Stimulated activated CD4-positive, alpha-beta T cell treated with anti-CD3 and anti-CD28 coated beads, Interleukin-2, amount 100 ng/mL, for 48 hours (primary cell): ENCODE measurements at places on chromosomes 11 and 22.

GRCh38 chr22:24146194-24146616, 35.1 kb upstream of the SUSD2 start:
- no peak for DNase-seq

DNA sequence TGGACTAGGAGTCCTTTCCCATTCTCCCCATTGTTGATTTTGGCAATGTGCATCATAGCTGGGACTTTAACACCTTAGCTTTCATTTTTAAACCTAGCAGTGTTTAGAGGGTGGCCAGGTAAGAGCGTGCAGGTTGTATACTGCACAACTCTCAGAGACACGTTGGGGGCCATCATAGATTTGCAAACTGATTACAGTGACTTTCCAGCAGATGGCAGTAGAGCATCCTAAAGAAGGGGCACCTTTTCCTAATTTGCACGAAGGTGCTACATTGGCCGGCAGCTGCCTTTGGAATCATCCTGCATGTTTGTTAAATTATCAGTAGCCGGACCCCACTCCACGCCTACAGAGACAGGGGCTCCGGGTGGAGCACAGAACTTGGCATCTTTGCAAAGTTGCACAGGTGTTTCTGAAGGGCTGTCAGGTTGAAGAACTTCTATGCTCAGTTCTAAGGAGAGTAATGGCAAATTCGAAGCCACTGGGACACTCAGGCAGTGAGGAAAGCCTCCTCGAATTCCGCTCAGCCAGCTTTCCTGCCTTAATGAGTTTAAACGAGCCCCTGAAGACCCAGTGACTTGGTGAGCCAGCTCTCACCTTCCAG, 7.7 kb downstream of the LHFPL7 start:
- peak; percentile 25 for DNase-seq

- no peak for DNase-seq
Observed at GRCh38 chr11:115257678-115258077, 246.5 kb downstream of the CADM1 start.

GRCh38 chr11:4388221-4388620, 5.3 kb downstream of the TRIM21 start:
- DNase-seq, result no peak

GRCh38 chr22:37636186-37636948, 3.1 kb upstream of the SH3BP1 start:
- no peak for DNase-seq

- no peak for DNase-seq
Observed at GRCh38 chr11:62707277-62707861, at the start of the genes BSCL2 and GNG3. Gene BSCL2 (minus strand): TSS chr11:62707424. CDS start chr11:62707195, 229 bp downstream. Gene GNG3 (plus strand): TSS chr11:62707676. CDS start chr11:62708296, 620 bp downstream.

GRCh38 chr11:135004495-135004894, 592.5 kb upstream of the B3GAT1 start:
- DNase-seq, result no peak

- DNase-seq, result no peak
Observed at GRCh38 chr22:29744902-29745301, 21.9 kb downstream of the ZMAT5 start.

DNA sequence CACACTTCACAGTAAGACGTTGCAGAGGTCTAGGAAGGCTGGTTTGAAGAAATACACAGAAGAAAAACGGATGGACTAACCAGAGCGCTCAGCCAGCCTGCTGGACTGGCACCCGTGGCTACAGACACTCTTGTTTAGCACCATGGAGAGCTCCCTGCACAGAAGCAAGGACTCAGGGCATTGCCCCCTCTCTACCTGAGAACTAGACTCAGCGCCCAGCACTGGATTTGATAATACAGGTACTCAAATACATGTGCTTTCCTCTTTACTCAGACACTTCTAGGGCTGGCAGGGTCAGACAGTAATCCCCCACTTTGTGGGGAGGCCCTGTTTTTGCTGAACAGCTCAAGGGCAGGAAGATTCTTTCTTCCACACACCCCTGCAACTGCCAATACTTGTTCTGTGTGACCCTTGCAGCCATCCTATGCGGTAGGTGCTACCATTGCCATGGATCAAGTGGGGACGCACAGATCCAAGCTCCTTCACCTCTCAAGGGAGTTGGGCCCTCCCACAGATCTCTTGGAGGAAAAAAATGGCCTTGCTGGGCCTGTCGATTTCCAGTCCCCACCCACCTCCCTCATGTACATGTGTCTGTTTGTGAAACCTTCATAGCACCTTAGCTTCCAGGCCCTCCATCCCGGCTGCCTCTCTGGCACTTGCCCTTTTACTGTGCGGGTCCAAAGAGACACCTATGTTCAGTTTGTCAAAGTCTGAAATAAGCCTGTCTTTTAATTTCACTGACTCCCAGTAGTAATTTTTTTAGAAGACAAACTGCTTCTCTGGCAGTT, 5.1 kb upstream of the P2RX6 start:
- DNase-seq, result no peak

- no peak for DNase-seq
Observed at GRCh38 chr22:35462498-35463230, 62.7 kb downstream of the MCM5 start.

DNA sequence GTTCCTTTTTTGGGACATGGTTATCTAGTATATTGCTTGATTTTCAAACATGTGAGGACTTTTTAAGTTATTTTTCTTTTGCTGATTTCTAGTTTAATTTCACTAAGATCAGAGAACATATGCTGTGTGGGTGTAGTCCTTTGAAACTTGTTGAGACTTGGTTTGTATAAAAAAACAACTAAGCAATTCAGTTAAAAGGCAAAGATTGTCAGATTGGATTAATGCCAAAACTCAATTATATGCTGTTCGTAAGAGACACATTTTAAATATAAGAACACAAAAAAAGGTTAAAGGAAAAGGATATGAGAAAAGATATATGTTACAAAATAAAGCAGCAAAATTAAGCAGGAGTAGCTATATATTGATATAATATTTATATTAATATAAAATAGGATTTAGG, 17.8 kb upstream of the RRM1 start:
- DNase-seq, result no peak

- DNase-seq, result no peak
Observed at GRCh38 chr11:92136797-92137196, 87.8 kb upstream of the FAT3 start.

DNA sequence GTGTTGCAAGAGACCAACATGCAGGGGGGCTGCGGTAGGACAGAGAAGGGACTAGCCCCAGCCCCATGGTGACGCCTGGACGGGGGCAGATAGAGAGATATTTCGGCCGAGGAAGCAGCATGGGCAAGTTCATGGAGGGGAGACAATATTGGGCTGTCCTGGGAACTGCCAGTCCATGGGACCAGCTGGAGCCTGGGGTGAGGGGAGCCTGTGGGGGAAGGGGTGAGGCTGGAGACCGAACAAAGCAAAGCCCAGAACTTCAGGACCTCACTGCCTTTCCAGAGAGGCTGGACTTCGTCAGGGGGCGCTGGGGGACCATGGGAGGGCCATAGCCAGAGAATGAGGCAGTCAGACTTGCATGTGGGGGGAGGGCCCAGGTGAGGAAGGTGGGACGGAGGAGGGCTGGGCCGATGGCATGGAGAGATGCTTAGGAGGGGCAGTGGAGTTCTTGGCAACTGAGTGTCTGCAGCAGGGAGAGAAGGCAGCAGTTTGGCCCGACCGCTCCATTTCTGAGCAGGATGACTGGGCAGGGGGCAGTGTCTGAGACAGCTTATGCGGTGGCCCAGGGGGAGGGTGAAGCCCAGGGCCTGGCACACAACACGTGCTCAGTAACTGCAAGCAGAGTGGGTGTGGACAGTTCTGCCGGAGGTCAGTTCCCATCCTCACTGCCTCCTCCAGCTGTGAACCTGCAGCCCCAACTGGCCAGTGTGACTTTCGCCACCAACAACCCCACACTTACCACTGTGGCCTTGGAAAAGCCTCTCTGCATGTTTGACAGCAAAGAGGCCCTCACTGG, 712 bp downstream of the UPK3A start:
- no peak for DNase-seq

DNA sequence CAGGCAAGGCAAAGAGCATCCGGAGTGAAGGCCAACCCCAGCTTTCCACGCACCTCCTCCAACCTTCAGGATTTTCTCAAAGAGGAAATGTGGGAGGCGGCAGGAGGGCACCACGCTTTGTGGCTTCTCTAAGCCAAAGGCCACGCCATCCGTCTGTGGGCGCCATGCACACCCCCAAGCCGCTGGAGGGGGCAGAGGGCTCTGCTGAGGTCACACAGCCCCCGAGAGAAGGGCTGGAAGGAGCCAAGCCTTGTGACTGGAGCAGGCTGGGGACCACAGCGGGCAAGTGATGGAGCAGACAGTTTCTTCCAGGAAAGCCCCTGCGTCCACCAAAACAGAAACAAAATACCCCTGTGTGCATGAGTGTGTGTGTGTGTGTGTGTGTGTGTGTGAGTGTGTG, 527.4 kb downstream of the BRD1 start:
- DNase-seq, result no peak

- no peak for DNase-seq
Observed at GRCh38 chr22:29152045-29152953, 53.4 kb upstream of the EMID1 start.

- no peak for DNase-seq
Observed at GRCh38 chr11:106480581-106481190, 403.2 kb downstream of the AASDHPPT start.

DNA sequence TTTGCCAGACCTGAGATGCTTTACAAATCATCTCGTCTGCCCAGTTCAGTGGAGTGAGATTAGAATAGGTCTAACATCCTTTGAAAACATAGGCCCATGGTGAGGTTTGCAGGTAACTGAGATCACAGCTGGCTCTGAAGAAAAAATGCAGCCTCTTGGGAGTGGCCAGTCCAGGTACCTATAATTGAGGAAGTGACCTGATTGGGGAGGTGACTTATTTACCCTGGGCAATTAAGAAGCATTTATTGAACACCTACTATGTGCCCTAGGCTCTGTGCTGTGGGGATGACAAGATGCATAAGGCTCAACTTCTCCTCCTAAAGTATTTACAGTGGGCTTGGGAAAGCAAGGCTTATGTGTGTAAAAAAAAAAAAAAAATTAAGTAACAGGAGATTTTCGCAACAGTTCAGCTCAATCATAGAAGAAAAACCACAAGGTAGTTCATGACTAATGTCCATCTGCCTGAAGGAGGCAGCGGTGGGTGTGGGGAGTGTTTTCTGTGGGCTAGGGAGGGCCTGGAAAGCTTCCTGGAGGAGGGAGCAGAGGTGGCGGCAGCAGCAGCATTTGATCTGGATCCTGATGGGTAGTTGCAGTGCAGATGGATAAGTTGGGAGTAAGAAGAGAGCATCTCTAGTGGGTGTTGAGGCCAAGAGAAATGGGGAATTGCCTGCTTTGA, 16.1 kb downstream of the MICAL2 start:
- no peak for DNase-seq

DNA sequence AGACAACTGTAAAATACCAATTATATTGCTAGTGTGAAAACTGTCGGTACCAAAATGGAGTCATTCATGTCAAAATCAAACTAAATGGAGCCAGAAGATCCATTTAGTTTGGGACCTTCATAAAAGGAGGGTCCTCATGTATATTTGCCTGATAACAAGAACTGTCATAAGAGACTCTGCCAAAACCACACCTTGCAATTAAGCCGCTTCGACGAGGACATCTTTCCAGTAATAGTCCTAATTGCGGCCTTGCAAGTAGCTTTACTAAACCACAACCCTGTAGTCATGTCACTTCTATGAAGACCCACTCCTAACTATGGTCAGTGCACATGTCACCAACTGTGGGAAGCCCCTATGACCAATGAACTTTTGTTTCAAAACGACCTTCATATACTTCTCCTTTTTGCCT, 9.4 kb downstream of the UBQLN3 start:
- DNase-seq, result no peak

DNA sequence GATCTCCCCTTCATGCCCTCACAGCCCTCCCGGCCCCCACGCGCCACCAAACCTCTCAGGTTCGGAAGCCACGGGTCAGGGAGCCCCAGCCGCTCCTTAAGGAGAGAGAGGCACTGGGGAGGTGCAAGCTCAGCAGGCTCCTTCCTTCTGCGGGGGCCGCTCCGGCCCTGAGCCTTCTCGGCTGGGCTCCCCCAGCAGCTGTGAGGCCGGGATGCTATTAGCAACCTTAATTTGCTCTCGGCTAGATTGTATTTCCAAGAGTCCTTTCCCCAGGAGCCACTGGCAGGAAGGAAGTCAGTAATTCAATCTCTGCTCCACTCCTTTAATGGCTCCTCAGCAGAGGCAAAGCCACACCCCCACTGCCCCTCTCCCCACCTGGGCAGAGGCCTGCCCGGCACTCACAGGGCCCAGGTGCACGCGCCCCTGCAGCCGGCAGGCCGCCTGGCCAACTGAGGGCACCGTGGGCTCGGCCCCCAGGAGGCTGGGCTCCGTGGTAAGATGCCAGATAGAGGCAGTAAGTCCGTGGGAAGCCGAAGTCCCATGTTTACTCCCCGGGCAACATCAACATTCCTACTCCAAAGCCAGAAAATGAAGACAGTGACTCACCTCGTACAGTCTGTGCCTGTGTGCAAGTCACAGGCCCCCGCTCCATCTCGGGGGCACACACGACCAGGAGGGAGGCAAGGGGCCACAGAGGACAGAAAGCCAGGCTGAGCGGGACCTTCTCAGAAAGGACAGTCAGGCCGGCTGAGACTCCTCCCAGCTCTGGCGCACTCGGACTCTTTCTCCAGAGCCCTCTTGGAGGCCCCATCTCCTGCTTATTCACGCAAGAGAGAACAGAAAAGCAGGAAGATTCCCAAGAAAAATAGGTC, 5.2 kb downstream of the IGSF9B start:
- no peak for DNase-seq

- peak; percentile 87 for DNase-seq
Observed at GRCh38 chr22:29154364-29155048, 51.2 kb upstream of the EMID1 start.

GRCh38 chr11:128235958-128236357, 351.4 kb downstream of the ETS1 start:
- DNase-seq, result no peak

GRCh38 chr11:36411202-36411640, 98.9 kb downstream of the TRAF6 start:
- no peak for DNase-seq

DNA sequence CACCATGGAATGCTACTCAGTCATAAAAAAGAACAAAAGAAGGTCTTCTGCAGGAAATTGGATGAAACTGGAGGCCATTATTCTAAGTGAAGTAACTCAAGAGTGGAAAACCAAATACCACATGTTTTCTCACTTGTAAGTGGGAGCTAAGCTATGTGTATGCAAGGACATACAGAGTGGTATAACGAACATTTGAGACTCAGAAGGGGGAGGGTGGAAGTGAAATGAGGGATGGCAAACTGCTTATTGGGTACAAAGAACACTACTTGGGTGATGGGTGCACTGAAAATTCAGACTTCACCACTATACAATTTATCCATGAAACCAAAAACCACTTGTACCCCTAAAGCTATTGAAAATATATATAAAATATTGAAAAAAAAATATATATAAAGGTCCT, 13.4 kb upstream of the CAT start:
- DNase-seq, result no peak

- DNase-seq, result no peak
Observed at GRCh38 chr11:3004481-3004880, 12.4 kb upstream of the NAP1L4 start.

DNA sequence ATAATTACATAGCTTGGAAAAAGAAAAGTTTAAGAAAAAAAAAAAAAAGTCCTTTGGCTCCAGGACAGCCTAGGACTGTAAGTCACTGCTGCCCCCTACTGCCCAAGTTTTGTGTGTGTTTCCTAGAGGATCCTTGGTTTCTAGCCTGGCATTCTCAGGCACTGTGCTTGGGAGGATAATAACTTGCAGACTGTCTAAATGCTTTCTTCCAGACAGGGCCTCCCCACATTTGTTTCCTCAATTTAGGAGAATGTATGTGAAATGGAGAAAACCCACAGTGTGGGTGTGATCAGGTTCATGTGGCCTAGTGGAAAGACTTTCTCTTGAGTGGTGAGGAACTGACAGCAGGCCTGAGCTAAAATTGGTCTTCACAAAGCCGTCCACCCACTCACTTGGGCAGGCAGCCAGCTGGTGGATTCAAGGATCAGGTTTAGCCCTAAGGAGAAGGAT, 191.0 kb downstream of the NAV2 start:
- peak; percentile 61 for DNase-seq

GRCh38 chr11:45964911-45965389, 42.5 kb downstream of the LARGE2 start:
- peak; percentile 35 for DNase-seq
